ENCODE measurements at places on chromosomes 1 and 21. TPM values are rescaled to one million over a fixed set of nuclear protein-coding genes. Genes with fewer than 3 reads are reported as not detected.

DNA sequence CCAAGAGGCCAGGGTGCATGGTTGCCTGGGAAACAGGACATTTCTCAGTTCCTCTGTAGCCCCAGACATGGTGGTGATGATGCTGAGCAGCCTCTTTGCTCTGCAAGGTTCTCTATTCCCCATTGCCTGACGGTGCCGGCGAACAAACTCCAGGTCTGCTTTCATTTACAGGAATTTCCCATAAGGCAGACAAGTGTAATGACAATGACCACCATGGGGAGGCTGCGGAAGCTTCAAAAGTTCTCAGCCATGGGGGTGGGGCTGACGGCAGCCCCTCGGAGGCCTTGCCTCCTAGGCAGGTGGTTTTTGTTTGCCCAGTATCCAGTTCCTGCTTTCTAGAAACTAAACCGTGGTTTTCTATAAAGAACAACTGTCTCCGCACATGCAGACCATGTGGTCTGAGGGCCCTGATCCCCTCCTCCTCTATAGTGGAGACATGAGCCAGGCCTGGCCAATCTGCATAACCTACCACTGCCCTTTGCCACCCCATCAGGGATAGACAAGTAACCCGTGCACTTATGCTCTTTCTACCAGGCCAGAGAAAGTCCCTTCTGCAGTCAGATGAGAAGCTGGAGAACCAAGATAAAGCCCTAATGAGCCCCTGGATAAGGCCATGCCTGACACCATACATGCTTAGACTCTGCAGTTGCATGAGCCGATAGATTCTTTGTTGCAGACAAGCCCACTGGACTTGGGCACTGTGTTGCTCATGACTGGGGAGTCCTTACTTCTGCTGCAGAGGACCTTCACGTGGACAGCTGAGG lies 54.1 kb downstream of the LDLRAD2 start:
- H3K4me3 ChIP-seq, result no peak overlapping the region
- no peak overlapping the region for H3K27ac ChIP-seq
- no peak for DNase-seq
- peaks cover 58% of the 10 kb centered on the region for H3K36me3 ChIP-seq
- no peaks in the 10 kb centered on the region for H3K27me3 ChIP-seq

DNA sequence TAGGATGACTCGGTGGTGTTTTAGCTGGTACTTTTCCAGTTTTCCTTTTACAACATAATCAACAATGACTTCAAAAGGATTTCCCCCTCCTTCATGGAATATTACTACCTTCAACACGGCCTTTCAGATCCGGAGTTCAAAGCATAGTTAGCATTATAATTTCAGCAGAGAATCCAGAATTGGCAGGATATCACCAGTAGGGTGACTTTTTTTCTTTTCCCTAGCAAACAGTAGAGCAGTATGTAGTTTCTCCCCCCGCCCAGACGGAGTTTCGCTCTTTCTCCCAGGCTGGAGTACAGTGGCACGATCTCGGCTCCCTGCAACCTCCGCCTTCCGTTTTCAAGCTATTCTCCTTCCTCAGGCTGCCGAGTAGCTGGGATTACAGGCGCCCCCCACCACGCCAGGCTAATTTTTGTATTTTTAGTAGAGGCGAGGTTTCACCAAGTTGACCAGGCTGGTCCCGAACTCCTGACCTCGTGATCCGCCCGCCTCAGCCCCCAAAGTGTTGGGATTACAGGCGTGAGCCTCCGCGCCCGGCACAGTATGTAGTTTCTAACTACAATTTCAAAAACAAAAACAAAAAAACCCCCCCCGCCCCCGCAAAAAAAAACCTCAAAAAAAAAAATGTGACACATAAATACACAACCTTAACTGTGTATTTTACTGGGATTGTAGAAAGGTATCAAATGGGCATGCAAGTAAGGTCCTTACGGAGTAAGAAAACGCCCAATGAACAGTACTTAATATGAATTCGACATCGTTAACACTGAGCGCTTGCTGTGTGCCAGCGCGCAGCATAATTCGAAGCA lies 1.5 kb upstream of the COX20 start:
- H3K4me1 ChIP-seq, result peaks cover 41% of the 10 kb centered on the region
- no peaks in the 10 kb centered on the region for H3K36me3 ChIP-seq
- DNase-seq, result peak; percentile 33
- H3K4me3 ChIP-seq, result peak overlapping the region; percentile 36

GRCh38 chr1:54464477-54465146 lies 58.4 kb upstream of the SSBP3 start:
- peak; percentile 47 for DNase-seq
- no peaks in the 10 kb centered on the region for H3K27me3 ChIP-seq
- H3K4me3 ChIP-seq, result no peak overlapping the region
- H3K4me1 ChIP-seq, result peaks cover 21% of the 10 kb centered on the region

GRCh38 chr1:246072456-246072955 lies 434.6 kb downstream of the SMYD3 start:
- H3K36me3 ChIP-seq, result no peaks in the 10 kb centered on the region
- no peaks in the 10 kb centered on the region for H3K27me3 ChIP-seq
- no peak overlapping the region for H3K4me3 ChIP-seq
- H3K4me1 ChIP-seq, result no peaks in the 10 kb centered on the region
- H3K27ac ChIP-seq, result no peak overlapping the region

OSCP1 gene
- total RNA-seq, result 12.2 TPM

UAP1 gene
- 48.8 TPM for total RNA-seq

- H3K36me3 ChIP-seq, result no peaks in the 10 kb centered on the region
- peak overlapping the region; percentile 72 for H3K4me3 ChIP-seq
- peaks cover 76% of the 10 kb centered on the region for H3K4me1 ChIP-seq
- DNase-seq, result no peak
- H3K27me3 ChIP-seq, result no peaks in the 10 kb centered on the region
Measured at GRCh38 chr1:208239473-208240381, 4.5 kb downstream of the PLXNA2 start.

LEFTY1 gene
- 0.69 TPM for total RNA-seq

SLC16A4 gene
- 7.8 TPM for total RNA-seq
